ENCODE measurements at places on chromosomes 7 and 10. TPM values are rescaled to one million over a fixed set of nuclear protein-coding genes. Genes with fewer than 3 reads are reported as not detected.

DNA sequence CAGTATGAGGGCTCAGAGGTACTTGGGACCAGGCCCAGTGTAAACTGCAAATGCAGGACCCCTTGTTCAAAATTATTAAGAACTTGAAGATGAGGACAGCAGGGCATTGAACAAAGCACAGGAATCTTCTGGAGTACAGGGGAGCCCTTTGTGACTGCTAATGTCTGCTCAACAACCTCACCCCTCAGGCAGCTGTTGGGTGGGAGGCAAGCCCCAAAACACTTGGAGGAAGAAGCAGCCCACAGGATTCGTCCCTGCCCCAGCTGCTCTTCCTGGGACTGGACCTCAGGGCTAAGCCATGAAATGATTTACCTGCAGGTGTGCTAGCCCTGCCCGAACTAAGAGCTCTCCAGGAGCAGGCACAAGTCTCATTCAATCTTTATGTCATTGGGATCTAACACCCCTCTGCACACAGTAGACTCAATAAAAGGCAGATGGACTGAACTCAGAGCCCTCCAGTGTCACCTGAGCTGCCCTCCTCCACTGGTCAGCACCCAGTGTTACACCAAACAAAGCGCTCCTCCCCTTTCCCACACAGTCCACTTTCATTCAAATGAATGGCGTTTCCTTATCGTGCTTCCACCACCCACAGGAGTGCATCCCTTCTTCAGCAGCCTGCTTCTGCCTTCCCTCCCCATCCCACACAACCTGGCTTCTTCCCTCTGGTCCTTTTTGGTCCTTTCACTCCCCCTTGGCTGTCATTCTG, 1.0 kb downstream of the TRPV5 start:
- no peak for DNase-seq

GRCh38 chr7:114409750-114410149, 4.9 kb upstream of the FOXP2 start:
- no peak for DNase-seq

DNA sequence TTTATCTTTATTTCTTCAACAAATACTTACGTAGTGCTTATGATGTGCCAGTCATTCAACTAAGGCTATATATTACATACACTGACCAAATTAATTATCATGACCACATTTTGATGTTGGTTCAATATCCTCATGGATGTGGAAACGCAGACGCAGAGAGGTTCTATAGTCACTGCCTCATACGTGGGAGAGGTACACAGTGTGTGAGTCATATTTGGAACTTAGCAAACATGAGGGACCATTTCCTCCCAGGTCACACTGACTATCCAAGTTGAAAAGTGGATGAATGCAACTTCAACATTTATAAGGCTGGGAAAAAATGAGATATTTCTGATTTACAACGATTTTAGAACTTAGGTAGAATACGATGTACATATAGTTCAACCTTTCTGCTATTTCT, 113.6 kb downstream of the PRLHR start:
- DNase-seq: no peak

GRCh38 chr10:16597656-16598055, 76.0 kb upstream of the C1QL3 start:
- DNase-seq: no peak

GRCh38 chr10:133475425-133475734, 21.6 kb downstream of the SCART1 start:
- no peak for DNase-seq

GRCh38 chr7:48171202-48171601, at the start of gene ABCA13:
ABCA13 (plus strand) TSS chr7:48171458; CDS start chr7:48171484, 26 bp downstream.
- DNase-seq: no peak

DNA sequence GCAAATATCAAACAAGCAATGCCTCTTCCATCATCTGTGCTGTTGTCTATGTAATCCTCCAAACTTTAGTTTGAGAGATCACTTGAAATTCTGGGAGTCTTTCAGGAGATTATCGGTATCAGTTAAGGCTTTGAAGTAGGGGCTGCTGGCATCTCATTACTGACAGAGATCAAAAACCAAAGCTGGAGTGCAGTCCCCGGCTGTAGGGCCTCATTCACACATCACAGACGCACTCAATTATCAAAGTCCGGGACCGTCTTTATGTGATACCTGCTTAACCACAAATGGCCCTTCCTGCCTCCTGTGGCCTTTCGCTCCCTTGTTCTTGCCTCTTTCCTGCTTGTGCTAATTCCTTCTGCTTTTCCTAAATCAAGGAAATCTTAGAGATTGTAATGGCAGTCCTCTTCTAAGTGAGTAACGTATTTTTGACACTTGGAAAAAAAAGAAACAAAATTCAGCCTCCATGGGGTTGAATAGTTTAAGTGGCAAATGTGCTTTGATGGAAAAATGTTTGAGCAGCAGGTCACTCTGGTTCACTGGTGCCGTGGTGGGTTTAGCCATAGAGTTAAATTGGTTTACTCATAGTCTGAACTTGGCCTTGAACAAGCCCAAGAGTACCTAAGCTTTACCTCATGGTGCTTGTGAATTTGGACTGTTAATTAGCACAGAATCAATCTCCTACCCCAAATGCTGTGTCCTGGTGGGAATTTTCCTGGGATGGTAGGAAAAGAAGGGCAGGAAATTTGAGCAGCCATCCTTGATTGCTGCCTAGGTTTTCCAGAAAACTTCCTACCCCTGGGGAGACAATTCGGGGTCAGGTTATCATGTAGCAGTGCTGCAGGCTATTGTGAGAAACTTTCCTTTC, 178.9 kb upstream of the LYZL1 start:
- no peak for DNase-seq

The SEMA3A gene
- polyA plus RNA-seq: 11.7 TPM

The ENO4 gene
- 1.1 TPM for polyA plus RNA-seq

The SFTPA1 gene
- polyA plus RNA-seq: not detected

The HABP2 gene
- 27.7 TPM for polyA plus RNA-seq

The TET1 gene
- polyA plus RNA-seq: 3.2 TPM
